SK-N-MC (cell line): ENCODE measurements at places on chromosomes 5 and 9.

DNA sequence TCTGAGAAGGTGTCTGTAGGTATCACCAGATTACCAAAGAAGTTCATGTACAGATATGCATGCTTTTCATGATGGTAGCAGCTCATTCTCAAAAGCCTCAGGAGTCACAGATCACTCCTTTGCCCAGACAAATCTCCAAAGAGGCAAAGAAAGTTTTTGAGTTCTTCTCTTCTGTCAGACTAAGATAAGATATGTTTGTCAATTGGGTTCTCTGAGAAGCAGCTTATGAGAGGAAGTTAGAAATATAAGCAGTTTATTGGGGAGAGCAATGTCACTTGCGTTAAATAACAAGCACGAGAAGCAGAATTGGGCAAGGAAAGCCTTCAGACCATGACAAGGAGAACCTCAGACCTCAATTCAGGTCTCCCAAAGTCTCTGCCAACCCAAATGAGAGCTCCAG lies 219.2 kb upstream of the KLF4 start:
- DNase-seq, result no peak

DNA sequence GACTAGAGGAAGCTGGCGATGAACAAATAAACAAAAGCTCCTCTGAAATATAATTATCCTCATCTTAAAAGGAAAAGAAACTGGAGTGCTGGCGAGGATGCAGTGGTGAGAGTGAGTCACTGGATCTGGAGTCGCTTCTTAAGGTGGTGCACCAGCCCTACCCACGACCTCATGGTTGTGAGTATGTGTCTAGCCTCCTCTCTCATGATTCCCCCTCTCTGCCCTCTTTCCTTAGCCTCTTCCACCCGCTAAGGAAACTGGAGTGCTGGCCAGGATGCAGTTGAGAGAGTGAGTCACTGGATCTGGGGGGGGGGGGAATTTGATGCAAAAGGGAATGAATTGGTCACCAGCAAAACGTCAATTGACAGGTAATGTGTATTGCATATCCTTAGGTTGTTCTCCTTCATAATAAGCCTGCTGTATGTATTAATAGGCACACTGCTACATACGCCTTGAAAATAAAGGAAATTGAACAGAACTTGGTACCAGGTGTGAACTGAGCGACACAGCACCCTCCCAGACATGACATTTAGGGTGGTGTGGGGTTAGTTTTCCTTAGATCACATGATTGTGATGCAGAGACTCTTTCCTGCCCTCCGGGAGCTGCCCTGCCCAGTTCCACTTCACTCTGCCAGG lies 36.3 kb upstream of the EBF1 start:
- no peak for DNase-seq

DNA sequence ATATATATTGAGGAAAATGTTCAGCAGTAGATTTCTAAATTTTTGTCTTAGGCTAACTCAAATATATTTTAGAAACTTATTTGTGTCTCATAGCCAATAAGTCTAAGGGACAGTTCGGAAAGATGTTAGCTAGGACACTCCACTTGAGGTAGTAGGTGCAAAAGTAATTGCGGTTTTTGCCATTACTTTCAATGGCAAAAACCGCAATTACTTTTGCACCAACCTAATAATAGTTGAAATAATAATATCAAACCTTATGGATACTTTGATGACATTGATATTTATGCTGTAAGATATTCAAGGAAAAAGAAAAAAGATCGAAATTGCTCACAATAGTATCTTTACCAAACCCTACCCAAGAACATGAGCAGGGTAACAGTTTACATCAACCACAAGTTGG lies 555.5 kb upstream of the ST8SIA4 start:
- no peak for DNase-seq

GRCh38 chr5:142869886-142870285 lies 99.7 kb downstream of the ARHGAP26 start:
- no peak for DNase-seq

DNA sequence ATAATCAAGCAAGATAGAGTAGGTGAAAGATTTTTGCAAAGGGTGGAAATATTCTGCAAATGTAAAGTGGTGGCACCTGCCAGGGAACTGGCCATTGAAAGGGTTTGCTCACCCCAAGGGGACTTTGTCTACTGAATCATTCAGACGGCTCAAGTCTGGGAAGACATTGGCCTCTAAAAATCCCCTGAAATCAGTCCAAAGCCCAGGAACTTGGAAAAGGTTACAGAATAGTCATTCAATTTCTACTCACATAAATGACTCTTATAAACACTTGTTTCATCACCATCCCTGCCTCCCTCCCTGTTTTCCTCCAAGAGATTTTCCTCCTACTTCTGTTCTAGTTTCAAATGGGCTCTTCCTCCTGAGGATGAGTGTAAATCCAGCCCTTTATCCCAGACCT lies 28.5 kb downstream of the ZNF366 start:
- no peak for DNase-seq

DNA sequence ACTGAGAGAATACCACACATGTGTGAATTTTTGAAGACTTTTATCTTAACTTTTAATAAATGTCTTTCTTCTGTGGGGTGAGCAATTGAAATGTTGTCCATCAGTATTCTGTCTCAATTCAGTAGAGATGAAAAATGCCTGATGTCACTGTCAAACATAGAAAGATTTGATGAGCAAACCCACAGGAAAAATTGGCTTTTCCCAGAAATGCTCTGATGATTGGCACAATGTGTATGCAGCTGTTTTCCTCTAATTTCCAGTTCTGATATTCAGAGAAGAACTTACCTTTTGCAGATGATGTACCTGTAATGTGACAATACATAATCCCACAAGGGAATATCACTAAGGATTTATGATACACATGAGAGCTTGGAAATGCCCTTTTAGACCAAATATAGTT lies 340.0 kb downstream of the PTPRD start:
- no peak for DNase-seq
